Left lung (tissue), 14 donors: ENCODE measurements at places on chromosomes 11 and 22. TPM values are rescaled to one million over a fixed set of nuclear protein-coding genes. Genes with fewer than 3 reads are reported as not detected.

The CRELD2 gene
- 29.2 TPM for polyA plus RNA-seq

The SLC22A9 gene
- 0.08 TPM for polyA plus RNA-seq

The POU2AF1 gene
- 0.95 TPM for polyA plus RNA-seq

The RIBC2 gene
- polyA plus RNA-seq = 10.5 TPM

The GGT5 gene
- 11.5 TPM for polyA plus RNA-seq

The SCGB1C1 gene
- polyA plus RNA-seq = not detected

The SLC25A22 gene
- polyA plus RNA-seq = 12.5 TPM
